ENCODE measurements at places on chromosomes 7 and 10. TPM values are rescaled to one million over a fixed set of nuclear protein-coding genes. Genes with fewer than 3 reads are reported as not detected.

The WASHC2C gene
- 11.8 TPM for total RNA-seq

The TYW1B gene
- total RNA-seq = 0.89 TPM

The NODAL gene
- not detected for total RNA-seq

The C10orf67 gene
- total RNA-seq = 0.05 TPM

The MYL10 gene
- total RNA-seq = not detected

The UTF1 gene
- total RNA-seq = not detected

The OR9A2 gene
- not detected for total RNA-seq

The GTF2I gene
- 156 TPM for total RNA-seq

The CREM gene
- 35.0 TPM for total RNA-seq

The SPDYE8 gene
- total RNA-seq = not detected

The RARRES2 gene
- 1.7 TPM for total RNA-seq

The TMEM72 gene
- total RNA-seq = 2.2 TPM

The HPSE2 gene
- total RNA-seq = 0.57 TPM

The MET gene
- 199 TPM for total RNA-seq

The RALA gene
- 8.5 TPM for total RNA-seq

The TFPI2 gene
- 18.5 TPM for total RNA-seq

The DRGX gene
- total RNA-seq = not detected

The CPA1 gene
- total RNA-seq = not detected

The FAM24B gene
- 2.2 TPM for total RNA-seq

The MINDY4 gene
- 3.3 TPM for total RNA-seq

The CYP2E1 gene
- not detected for total RNA-seq

The SDK1 gene
- total RNA-seq = 0.27 TPM

The TNS3 gene
- 115 TPM for total RNA-seq

The OR2A12 gene
- not detected for total RNA-seq

The PALD1 gene
- total RNA-seq = 0.20 TPM

The LEP gene
- total RNA-seq = not detected

The SPDYE6 gene
- not detected for total RNA-seq

The PLPP4 gene
- total RNA-seq = 69.2 TPM

The VSTM4 gene
- total RNA-seq = not detected

The ADCYAP1R1 gene
- not detected for total RNA-seq

The GIMAP5 gene
- not detected for total RNA-seq

The OR6B1 gene
- total RNA-seq = not detected

The AKR1D1 gene
- not detected for total RNA-seq

The PRLHR gene
- total RNA-seq = not detected

The ZNF804B gene
- not detected for total RNA-seq

The ASB10 gene
- total RNA-seq = not detected

The AKAP9 gene
- total RNA-seq = 8.0 TPM

The MRLN gene
- not detected for total RNA-seq

The CALCR gene
- not detected for total RNA-seq

The FXYD4 gene
- total RNA-seq = not detected

The DDC gene
- total RNA-seq = not detected

The NHLRC2 gene
- total RNA-seq = 9.3 TPM

The C7orf33 gene
- total RNA-seq = not detected

The CHAT gene
- not detected for total RNA-seq

The BTAF1 gene
- 16.6 TPM for total RNA-seq

The MEIG1 gene
- total RNA-seq = not detected

The ZNF467 gene
- total RNA-seq = 0.96 TPM

The C10orf120 gene
- not detected for total RNA-seq

The LRRD1 gene
- not detected for total RNA-seq

The TCAF2 gene
- total RNA-seq = 3.9 TPM

The SNX13 gene
- 18.5 TPM for total RNA-seq

The OPN1SW gene
- not detected for total RNA-seq

The ASZ1 gene
- not detected for total RNA-seq

The CYP2W1 gene
- not detected for total RNA-seq

All from M059J (cell line).